ENCODE measurements at places on chromosomes 6 and 20.

GRCh38 chr20:7029019-7029418 is 261.5 kb downstream of the BMP2 start:
- no peak for DNase-seq

- peak; percentile 15 for DNase-seq
These were observed 251.6 kb upstream of the TAB2 start for GRCh38 chr6:149065658-149066556.

DNA sequence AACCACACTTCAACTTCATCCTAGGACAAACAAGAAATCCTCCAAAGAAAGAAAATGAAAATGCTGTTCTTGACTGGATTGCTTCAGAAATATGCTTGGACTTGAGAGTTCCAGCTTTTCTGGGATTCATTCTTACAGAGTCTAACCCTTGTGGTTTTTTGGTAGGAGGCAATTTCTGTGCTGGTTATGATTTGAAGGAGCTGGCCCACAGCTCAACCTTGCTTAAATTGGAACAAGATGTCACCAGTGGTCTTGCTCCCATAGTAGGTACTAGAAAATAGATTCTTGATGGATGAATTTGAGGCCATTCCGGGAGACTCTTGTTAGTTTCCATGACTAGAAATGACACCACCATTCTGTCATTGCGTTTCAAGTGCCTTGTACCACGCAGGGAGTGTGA is 54.3 kb upstream of the BMP6 start:
- DNase-seq = no peak

- DNase-seq = no peak
These were observed 969.2 kb upstream of the SLC35B3 start for GRCh38 chr6:9404351-9405146.

DNA sequence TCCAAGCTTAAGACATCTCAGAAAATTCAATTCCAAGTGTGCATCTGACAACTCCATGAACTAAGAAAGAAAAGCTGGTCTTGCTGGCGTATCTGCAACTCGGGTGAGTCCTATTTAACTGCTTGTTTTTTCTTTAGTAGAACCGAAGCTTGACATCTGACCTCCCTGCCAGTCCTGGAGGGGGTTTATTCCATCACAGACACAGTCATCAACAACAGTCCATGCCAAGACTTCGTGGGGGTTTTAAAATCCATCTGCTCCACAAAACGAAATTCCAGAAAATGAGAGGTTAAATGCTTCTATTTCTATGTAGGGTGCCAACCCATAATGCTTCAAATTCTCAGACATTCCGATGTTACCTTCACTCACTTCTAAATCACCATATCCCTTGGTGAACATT is 133.9 kb downstream of the IPCEF1 start:
- DNase-seq = no peak

GRCh38 chr20:35276408-35276807 is 1.5 kb downstream of the MMP24OS start:
- no peak for DNase-seq

- DNase-seq = no peak
These were observed 27.6 kb downstream of the CNKSR3 start for GRCh38 chr6:154482858-154483257.

DNA sequence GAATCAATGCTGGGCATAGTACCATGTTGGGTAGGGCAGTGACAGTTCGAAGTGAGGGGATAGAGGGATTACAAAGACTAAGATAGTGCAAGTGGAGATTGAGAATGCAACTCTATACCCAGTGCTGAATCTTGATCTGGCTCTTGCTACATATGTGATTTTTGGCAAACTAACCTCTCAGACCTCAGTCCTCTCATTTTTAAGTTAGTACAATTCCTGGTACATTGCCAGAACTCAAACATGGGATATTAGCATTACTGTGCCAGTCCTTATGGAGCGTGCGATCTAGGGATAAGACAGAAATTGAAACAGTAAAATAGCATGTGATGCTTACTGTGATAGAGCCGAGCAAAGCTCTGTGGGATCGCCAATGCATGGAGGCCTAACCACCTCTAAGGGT is 188.4 kb downstream of the MTFR2 start:
- no peak for DNase-seq
